G401 (cell line): ENCODE measurements at places on chromosomes 12 and 14.

GRCh38 chr12:122174155-122174845, at the start of gene IL31:
Gene IL31 (minus strand): TSS chr12:122174221. CDS start chr12:122174172, 49 bp downstream.
- DNase-seq: no peak

DNA sequence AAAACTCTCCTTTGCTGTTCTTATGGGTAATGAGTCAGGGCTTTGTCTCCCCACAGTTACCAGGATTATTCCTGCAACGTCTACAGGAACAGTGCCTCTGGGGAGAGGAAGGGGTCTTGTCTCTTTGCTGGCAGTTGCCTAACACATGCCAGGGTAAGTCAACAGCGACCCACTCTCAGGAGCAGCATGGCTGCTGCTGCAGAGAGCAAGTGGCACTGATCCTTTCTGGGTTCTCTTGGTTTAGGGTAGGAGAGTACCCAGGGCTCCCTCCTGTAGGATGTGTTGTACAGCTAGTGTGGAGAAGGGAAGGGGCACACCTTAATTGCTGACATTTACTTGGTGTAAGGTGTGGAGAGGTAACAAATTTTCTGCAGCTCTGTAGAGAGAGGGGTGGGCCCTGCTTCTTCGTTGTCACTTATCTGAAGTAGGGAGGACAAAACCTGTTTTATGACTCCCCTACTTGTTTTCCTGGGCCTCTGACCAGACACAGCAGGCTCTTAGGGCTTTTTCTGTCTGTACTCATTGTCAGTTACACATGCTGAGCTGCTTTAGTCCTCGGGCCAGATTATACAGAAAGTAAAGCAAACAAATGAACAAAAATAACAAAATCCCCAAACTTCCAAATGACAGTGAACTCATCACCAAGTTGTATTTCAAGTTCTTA, 168.2 kb downstream of the ACSS3 start:
- DNase-seq: no peak

- no peak for DNase-seq
Measured at GRCh38 chr14:57652769-57653168, 159.1 kb upstream of the CCDC198 start.

DNA sequence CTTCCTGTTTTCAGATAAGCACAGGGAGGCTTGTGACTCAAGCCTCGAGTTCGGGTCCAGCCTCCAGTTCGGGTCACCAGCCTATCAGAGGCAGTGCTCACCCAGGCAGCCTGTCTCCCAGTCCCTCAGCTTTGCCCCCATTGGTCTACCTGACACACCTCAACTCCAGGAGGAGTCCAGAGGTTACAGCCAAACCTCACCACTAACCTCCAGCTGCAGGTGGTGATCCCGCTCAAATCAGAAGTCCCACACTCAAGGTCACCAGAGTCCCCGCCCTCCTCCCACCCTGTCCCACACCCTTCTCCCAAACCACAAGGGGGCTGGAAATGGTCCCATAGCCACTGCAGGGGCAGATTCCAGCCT, 42.1 kb downstream of the KDM2B start:
- DNase-seq: no peak

DNA sequence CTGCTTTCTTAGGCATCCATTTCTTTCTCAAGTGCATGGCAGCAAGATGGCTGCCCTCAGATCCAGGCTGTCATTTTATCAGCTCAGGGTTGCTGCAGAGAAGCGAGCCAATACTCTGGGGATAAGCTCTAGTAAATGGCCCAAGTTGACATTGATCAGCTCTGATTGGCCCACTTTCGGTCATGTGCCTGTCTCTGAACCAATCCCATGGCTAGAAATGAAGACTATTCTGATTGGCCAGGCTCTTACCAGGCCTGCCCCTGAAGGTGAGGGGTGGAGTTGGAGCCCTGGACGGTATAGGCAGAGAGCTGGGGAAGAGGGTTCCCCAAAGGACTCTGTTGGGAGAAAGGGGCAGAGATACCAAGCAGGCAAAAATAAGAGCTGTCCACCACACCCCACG, 41.4 kb downstream of the MYO1H start:
- no peak for DNase-seq

DNA sequence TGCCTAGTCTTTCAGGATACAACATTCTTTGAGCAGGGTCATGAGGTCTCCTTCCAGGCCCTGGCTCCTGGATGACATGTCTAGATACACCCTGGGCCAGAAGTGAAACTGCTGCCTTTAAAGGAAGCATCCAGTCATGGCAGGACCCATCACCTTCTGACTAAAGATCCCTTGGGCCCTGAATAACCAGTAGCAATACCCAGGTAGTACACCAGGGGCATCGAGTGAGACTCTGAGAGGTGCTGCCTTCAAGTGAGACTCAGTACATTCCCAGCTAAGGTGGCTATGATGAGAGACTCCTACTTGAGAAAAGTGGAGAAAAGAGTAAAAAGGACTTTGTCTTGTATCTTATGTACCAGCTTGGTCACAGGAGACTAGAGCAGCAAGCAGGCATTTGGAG, 23.5 kb downstream of the OR6C68 start:
- no peak for DNase-seq

DNA sequence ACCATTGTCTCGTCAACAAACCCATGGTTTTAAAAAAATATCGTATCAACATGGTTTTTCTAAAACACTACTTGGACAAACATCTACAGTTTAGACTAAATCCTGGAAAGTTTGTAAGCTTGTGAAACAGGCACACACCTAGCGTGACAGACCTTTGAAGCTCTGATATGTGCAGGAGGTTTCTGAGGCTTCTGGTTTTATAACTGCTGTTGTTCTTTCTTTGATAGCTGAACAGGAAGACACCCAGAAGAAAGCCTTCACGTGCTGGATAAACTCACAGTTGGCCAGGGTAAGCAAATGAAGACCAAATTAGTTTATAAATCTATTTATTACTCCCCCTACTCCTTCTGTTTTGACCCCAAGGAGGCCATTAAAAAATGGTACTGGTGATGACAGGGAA, 87.6 kb downstream of the SYNE2 start:
- DNase-seq: no peak

DNA sequence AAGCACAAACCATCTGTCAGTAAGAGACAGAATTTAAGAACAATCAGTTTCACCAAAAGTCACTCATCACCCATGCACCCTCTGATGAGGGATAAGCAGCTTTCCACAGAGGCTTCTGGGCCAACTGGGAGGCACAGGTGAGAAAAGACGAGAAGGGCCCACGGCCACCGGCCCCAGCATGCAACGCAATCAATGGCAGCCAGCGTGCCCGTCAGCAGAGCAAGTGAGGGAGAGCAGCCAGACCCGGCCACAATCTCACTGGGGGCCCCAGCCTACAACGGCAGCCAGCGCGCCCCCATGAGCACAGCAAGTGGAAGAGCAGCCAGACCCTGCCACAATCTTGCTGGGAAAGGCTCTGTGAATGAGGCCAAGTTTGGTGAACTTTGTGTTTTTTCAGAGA, 13.3 kb downstream of the ANKLE2 start:
- DNase-seq: no peak

DNA sequence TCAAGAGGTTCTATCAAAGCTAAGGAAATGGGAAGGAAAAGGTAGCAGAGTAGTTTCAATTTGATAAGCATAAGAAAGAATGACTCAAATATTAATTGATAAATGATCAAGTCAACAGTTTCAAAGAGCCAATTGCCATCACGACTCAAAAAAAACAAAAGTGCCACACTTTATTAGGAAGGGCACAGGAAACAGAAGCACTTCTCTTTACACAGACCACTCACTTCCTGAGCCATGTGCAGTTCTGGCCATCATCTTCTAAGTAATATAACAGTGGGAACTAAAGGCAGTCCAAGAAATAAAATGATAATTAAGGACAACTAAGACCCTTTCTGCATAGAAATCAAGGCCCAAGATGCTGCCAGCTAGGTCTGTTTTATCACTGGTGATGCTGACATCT, 13.2 kb downstream of the TM7SF3 start:
- DNase-seq: no peak

DNA sequence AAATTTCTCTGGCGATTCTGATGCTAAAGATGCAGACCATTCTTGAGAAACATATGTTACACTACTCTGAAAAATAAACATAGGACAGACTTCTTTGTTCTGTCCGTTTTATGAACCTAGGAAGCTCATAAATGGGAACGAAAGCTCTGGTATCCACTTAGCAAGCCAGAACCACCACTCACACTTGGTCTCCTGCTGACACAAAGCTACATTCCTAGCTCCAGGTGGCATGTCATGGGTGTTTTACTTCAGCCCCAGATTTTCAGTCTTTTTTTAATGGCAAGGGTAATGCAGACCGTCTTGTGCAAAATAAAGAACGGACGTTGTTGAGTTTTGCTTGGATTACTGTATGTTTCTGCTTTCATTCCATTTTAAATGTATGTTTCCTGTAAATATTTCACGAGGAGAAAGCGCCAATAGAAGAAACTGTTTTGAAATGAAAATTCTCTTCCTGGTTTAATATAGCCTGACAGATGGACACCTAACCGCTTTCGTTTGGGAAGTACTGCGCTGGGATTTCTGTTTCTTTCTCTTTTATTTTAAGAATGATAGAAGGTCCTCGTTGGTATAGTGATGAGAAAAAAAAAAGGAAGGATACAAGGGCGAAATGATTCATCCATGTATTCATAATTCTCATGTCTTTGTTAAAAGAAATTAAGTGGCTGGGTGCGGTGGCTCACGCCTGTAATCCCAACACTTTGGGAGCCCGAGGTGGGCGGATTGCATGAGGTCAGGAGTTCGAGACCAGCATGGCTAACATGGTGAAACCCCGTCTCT, 871 bp upstream of the COQ5 start:
- peak; percentile 71 for DNase-seq

GRCh38 chr12:52867642-52868041, 18.8 kb upstream of the KRT78 start:
- no peak for DNase-seq

- DNase-seq: no peak
Measured at GRCh38 chr14:75705014-75705413, 44.0 kb downstream of the TTLL5 start.

DNA sequence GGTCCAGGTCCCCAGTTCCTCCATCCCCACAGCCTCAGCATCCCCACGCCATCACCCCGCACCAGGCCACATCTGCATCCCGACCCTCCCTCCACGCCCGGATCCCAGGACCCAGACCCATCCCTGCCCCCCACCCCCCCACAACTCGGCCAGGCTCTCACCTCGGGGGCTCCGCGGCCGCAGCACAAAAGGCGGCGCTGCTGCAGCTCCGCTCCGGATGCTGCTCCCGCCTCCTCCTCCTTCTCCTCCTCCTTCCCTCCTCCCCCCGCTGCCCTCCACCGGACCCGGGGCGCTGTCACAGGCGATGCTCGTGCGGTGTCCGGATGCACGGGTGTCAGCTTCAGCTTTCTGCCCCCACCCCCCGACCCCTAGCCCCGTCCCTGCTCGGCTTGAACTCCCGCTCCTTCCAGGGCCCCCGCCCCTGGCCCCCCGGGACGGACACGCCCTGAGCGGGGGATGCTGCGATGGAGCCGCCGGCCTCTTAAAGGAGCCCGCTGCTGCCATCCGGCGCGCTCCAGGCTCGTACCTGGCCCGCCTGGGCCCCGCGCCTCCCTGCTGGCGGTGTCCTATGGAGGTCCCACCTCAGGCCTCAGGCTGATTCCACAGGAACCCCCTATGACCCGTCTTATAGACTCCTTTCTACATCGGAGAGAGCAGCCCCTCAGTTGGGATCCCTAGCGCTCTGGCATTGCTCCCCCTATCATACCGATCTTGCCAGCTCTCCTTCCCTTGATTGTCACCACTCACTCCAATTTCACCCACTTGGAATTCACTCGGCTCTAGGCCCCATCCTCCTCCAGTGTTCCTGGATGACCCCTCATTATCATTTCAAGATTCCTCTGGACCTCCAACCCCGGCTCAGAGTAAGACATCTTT, at the start of gene MAP3K12:
MAP3K12 (minus strand) TSS at position 193 of the 876 bp plus-strand sequence. CDS start 12,067 bp downstream, outside the sequence.
- peak; percentile 87 for DNase-seq

DNA sequence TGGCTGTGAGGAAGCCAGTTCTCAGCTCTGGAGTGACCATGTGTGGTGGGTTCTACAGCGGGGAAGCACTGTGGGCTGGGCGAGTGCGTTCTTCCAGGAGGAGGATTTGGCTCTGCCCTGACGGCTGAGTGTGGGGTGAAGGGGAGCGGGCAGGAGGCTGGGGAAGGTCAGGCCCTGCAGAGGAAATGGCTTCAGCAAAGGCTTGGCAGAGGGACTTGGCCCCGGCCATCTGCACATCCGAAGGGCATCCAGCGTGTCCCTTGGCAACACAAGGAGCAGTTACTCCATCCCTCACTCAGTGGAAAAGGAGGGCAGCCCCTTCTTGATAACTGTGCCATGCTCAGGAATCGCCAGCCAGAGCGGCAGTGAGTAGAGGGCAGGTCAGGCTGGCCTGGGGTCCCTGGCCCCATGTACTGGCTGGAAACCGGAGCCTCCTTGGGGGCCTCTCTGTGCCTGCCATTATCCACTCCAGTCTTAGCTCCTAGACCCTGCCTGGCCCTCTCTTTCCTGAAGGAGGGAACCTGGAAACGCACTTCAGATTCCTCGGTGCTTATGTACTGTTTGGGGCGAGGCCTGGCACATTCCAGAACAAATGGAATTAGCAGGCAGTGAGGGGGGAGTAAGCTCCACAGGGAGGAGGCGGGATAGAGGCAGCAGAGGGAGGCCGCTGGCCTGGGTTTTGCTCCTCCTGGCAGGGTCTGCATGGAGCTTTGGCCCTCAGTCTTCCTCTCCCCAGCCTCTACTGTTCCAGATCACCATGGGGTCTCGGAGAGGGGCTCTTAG, 133.6 kb upstream of the NCOR2 start:
- DNase-seq: peak; percentile 78

- no peak for DNase-seq
Measured at GRCh38 chr12:52228366-52228765, 4.7 kb upstream of the KRT7 start.

GRCh38 chr14:43938588-43939281, 568.3 kb downstream of the FSCB start:
- no peak for DNase-seq

DNA sequence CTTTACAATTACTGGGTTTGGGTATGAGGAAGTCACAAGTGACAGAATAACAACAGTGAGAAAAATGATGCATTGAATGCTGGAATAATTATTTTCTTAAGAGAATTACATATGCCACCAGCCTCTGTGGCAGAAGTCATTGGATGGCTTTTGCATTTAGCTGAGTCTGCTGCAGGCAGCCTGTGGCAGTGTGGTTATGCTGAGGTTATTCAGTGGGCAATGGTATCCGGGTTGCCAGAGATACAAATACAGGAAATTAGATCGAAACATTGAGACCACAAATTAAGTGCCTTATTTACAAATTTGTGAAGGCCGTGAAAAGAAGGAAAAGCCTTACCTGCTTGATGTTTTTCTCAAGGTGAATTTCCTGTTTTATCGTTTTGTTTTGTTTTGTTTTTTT, 1050.0 kb downstream of the GALC start:
- no peak for DNase-seq

GRCh38 chr14:71593966-71594365, 338.3 kb upstream of the RGS6 start:
- no peak for DNase-seq

DNA sequence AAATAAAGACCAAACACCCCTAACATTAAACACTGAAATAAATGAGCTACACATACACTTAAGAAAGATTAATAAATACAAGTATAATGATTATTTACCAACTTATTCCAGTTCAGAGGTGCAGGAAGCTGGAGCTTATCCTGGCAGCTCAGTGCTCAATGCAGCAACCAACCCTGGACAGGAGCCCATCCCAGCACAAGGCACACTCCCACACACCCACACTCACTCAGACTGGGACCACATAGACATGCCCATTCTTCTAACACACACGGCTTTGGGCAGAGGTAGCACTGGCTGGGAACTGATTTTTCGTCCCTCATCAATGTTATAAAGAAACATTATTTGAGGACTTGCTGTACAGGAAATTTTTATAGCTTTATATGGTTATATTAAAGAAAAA, 797.4 kb downstream of the RPS29 start:
- no peak for DNase-seq

- no peak for DNase-seq
Measured at GRCh38 chr12:1297206-1297605, 297.2 kb downstream of the FBXL14 start.
